GM13976 (cell line): ENCODE measurements at places on chromosomes 7 and 10.

- DNase-seq: no peak
Observed at GRCh38 chr10:105545101-105545500, 904.0 kb downstream of the SORCS3 start.

GRCh38 chr7:103316380-103316941 is 19.2 kb downstream of the PMPCB start:
- DNase-seq: no peak

DNA sequence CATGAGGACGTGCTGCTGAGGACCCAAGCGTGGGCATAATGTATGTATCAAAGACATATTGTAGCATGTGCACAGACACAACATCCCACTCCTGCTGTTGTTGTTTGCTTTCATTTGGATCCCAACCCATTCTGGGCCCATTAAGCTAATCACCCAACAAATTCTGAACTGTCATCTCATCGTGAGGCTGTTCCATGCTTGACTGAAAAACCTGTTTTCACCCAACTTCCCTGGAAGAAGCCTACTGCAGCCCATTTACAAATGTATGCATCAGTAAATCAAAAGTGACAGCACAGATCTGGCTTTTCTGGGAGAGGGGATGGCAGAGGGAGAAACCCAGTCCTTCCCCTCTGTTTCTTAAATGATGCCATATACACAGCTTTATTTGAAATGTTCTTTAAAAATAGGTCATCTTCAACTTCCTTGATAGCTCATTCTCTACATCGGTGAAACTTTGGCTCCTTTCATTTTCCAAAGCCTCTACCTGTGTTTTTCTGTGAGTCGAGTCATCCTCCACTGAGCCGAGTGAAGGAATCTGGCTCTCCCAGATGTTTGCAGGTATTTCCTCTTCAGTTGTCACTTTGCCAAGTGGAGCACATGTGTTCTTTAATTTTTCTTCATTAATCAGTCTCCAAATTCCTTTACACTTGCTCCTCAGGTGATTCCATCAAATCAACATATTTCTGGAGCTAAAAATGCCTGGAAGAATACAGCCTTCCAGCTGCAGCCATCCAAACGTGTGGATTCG is 151.8 kb downstream of the CHN2 start:
- no peak for DNase-seq

GRCh38 chr10:61878740-61879068 is 22.8 kb upstream of the ARID5B start:
- no peak for DNase-seq

DNA sequence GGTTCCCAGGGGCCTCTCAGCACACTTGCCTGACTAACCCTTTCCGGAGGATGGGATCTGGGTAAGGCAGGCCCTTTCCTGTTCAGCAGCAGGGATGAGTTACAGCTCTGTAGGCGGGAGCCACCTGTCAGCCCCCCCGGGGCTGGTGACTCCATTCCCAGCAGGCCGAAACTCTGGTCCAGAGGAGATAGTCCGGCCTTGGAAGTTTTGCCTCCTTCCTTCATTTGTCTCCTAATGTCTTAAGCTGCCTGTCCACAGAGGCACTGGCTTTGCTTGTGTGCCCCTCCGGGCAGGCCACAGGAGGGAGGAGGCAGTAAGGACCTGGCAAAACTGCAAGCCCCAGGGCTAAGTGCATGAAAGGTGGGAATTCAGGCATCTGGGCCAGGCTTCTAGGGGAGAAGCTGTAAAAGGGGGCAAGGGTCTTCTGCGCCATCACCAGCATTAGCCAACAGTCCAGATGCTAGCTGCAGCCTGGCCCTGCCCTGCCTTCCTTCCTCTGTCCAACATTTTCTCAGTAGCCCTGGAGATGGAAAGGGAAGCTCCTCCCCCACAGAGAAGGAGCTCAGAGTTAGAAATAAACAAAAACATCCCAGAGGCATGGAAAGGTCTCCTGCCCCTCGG is 1.2 kb downstream of the ADIRF start:
- DNase-seq: peak; percentile 21

- DNase-seq: no peak
Observed at GRCh38 chr10:123911866-123912265, 20.3 kb upstream of the CPXM2 start.

DNA sequence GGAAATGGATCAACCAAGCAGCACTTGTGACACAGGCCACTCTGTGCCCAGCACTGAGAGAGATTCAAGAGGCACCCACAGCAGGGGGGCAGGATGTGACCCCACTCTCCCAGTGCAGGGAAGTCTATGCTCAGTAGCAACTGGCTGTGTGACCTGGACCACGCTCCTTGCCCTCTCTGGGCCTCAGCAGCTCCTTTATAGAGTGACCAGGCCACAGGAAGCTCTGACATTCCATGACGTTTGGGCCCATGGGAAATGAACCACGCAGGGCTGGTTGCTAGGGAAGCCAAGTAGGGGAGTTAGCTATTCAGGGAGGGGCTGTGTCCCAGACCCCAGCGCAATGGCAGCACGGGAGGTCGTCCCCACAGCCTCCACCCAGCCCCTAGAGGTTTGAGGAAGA is 232.6 kb downstream of the USP6NL start:
- no peak for DNase-seq

GRCh38 chr7:50852901-50853300 is 70.2 kb upstream of the GRB10 start:
- no peak for DNase-seq

DNA sequence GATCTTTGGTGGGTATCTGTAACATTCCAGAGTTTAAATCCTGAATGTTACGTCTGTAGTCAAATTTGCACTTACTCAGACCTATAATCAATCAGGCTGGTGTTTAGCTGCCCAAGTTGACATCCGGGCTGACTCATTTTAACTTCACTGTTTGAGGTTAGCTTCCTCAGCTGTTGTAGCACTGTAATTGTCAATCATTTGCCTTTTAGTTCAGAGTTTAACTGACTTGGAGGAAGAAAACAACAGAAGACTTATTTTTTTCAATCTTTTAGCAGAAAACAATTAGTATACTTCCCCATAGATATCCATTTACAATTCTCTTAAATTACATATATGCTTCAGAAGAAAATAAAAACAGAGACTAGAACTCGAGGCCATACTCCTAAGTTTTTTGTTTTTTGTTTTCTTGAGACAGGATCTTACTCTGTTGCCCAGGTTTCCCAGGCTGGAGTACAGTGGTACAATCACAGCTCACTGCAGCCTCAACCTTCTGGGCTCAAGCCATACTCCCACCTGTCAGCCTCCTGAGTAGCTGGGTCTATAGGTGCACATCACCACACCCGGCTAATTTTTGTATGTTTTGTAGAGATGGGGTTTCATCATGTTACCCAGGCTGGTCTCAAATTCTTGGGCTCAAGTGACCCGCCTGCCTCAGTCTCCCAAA is 38.5 kb upstream of the LRRC17 start:
- peak; percentile 44 for DNase-seq

- no peak for DNase-seq
Observed at GRCh38 chr10:49508654-49509053, 30.3 kb downstream of the ERCC6 start.

- no peak for DNase-seq
Observed at GRCh38 chr10:25398680-25399079, 223.9 kb downstream of the GPR158 start.

DNA sequence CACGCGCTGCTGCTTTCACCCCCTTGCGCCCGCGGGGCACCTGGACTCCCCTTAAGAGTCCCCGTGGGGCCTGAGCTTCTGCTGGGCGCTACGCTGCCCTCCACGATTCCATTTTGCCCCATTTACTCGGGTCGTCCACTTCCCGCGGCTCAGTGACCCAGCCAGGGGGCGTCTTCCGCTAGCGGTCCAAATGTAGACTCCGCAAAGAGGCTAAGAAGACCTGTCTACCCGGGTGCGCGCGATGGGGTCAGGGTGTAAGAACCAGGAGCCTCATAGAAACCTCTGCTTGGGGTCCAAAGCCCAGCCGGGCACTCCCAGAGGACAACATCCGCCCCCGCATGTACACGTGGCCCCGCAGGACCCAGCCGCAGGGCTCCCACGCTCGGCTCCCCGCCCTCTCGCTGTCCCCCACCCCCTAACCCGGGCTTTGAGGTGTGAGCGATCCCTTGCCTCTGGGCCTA is 5.2 kb upstream of the HMX2 start:
- DNase-seq: peak; percentile 50

DNA sequence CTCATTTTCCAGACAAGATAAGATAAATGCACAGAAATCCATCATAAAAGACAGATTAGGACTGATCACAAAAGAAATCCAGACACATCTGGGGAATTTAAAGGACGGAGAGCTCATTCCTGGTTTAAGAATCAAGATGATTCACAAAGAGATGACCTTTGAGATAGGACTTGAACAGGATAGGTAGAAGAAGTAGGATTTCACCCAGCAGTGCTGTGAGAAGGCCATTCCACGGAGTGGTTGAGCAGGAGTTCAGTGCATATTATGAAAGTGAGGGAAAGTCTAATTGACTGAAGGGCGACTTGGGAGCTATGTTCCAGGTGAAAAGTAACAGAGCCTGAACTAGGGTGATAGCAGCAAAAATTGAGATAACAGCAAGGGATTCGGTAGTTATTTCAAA is 73.7 kb downstream of the GAD2 start:
- DNase-seq: no peak

- no peak for DNase-seq
Observed at GRCh38 chr10:116186273-116186672, 86.7 kb downstream of the GFRA1 start.

GRCh38 chr7:43078794-43079193 is 33.7 kb upstream of the HECW1 start:
- DNase-seq: no peak

DNA sequence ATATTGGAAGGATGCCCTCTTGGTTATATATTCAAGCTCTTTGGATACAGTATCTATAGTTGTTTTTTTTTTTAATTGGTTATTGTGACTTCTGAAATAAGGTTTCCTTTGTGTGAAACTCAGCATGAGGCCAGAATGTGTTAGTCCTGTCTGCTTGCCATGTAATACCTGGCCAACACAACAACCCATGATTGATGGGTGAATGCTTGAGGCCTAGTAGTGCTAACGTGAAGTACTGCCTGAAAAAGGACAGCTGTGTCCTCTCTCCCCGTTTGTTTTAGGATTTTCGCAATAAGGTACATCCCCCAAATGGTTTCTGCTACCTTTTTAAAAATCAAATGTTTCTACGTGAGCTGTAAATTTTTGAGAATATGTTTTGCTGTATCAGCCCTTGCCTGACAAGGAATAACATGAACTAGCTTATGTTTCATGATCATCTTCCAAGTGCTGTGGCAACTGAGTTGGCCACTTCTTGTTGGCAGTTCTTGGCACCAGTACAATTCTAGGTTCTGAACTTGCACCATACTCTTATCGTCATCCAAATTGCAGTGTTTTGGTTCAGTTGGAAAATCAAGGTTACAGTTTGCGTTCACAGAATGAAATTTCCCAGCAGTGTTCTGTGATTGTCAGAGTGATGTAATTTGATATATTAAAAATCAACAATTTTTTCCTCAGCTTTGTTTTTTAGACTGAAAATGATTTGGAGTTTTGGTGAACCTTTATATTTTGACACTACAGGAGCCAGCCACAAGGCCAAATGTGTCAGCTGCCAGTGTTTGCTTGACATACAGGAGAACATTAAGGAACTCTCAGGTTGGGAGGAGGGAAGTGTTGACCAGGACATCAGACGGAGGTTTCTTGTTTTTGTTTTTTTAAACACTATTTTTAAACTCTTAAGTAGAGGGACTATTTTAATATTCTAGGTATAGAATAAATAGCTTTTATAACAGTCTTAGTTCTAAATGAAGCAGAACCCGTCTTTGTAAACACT is 13.5 kb upstream of the ASCC1 start:
- DNase-seq: no peak

GRCh38 chr7:121049028-121049791 is 60.7 kb downstream of the CPED1 start:
- no peak for DNase-seq

- DNase-seq: no peak
Observed at GRCh38 chr10:122510326-122510725, 49.0 kb downstream of the HTRA1 start.

- DNase-seq: no peak
Observed at GRCh38 chr10:3624367-3624766, 160.6 kb downstream of the KLF6 start.

DNA sequence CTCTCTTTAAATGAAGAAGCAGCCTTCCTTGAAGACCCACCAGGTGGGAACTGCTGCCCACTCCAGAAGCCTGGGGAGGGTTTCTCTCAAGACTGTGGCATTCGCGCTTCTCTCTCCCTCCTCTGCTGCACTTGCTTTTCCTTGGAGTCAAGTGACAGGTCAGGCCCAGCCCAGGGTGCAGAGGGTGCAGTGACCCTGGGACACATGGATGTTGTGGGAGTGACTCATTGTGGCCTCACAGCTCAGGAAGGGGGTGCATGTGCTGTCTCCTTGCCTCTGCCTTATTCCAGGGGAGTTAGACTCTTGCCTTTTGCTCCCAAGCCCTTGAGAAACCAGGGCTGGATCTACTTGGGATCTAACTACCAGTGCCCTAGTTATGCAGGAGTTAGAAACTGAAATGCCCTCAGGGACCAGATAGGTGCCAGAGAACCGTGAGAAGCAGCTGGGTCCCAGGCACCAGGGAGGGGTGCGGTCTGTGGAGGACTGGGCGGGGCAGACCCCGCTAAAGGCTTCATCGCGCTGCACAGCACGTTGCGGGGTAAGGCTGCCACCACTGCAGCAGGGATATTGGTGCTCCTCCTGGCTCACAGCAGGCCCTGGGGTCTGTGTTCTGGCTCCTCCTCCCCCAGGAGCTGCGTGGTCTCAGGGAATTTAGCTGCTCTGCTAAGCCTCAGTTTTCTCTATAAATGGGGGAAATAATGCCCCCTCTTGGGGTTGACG is 11.4 kb downstream of the FAM241B start:
- DNase-seq: no peak

- DNase-seq: no peak
Observed at GRCh38 chr7:152709287-152710152, 33.6 kb upstream of the XRCC2 start.

DNA sequence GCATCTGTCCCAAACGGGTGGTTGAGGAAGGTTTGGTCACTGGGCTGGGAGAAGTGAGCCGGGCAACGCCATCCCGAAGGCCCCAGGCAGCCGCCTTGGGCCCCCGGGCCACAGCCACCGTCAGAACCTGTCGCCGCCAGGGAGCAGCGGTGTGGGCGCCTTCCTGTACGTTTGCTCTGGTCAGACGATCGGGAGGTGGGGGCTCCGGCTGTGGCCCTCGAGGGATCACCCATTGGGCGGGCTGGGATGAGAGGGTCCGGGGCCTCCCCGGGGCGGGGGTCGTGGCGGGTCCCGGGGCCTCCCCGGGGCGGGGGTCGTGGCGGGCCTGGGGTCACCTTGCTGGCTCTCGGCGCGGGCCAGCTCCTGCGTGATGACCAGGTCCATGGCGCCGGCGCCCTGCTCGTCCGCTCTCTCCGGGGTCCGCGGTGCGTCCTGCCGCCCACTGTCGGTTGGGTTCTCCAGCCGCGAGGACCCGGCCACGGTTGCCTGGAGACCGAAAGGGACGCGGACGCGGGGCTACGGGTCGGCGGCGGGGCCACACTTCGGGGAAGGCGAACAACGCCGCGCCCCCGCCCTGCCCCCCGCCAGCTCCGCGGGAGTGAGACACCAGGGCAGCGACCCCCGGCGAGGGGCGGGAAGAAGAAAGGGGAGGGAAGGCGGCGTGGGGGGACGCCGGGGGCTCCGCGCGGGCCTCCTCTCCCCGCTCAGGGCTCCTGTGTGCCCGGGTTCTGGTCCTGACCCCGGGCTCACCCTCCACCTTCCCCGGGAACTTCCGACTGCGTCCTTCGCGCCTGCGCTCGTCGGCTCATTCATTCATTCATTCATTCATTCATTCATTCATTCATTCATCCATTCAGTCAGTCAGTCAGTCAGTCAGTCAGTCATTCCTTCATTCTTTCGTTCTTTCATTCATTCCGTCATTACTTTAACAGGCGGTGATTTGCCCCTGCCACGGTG is at the start of gene CFAP46:
CFAP46 (minus strand) TSS at position 470 of the 957 bp plus-strand sequence; CDS start at position 384, 86 bp downstream.
- peak; percentile 82 for DNase-seq
